IPS-NIHi11 (cell line): ENCODE measurements at places on chromosomes 5 and 9.
A peak's percentile ranks its signal among the peaks of the same experiment; 100 is the strongest.

DNA sequence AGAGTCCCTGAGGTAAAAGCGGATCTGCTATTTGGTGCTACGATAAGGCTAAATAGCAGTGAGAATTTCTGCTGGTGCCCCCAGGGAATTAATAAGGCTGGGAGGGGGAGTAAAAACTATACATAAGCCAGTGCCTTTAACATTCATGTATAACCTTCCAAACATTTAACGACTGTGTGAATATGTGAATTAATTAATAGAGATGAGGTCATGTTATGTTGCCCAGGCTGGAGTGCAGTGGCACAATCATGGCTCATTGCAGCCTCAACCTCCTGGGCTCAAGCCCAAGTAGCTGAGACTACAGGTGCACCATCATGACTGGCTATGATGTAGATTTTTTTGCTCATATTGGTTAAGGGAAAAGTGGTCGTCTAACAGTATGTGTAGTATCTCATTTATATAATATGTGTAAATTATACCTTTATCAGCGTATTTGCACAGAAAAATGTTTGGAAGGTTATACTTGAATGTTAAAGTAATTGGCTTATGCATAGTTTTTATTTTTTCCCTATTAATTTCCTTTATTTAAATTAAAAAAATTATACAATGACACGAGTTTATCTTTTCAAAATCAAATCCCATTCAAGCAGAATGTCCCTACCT, 64.6 kb downstream of the EHMT1 start:
- no peak for DNase-seq

DNA sequence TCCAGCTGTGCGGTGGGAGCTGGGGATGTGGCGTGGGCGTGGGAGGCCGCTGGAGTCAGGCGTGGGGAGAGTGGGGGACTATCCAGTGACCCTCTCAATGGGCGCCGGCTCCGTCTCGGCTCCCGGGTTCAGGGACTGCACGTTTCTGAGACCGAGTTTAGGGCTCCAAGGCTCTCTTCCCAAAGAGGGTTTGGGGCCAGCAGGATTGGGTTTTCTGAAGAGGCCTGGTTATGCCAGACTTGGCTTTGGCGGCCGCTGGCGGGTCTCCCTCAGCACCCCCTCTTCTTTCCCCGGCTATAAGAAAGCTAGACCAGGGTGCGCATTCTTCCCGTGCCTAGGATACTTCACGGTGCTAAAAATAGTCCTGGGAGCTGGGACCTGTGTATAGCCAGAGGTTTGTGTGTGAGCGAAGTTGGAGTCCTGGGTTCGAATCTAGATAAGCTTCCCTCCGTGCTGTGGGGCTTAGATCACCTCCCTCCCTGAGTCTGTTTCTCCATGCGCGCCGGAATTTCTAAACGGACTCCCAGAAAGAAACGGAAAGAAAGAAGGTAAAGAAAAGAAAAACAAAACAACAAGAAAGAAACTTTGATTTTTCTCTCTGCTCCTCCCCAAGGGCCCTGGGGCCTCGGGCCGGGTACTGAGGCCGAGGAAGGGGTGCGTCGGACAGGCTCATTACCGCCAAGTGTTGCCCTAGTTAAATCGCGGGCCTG, 5.0 kb downstream of the HAND1 start:
- no peak for DNase-seq

GRCh38 chr5:59893429-59894227, at the start of gene PDE4D:
Gene PDE4D, minus strand, starts transcription at chr5:59893726.
- peak; percentile 93 for DNase-seq

GRCh38 chr9:124003636-124004349, 7.8 kb upstream of the LHX2 start:
- DNase-seq, result no peak

GRCh38 chr9:93108291-93109041, 12.4 kb downstream of the CARD19 start:
- DNase-seq, result peak; percentile 5

DNA sequence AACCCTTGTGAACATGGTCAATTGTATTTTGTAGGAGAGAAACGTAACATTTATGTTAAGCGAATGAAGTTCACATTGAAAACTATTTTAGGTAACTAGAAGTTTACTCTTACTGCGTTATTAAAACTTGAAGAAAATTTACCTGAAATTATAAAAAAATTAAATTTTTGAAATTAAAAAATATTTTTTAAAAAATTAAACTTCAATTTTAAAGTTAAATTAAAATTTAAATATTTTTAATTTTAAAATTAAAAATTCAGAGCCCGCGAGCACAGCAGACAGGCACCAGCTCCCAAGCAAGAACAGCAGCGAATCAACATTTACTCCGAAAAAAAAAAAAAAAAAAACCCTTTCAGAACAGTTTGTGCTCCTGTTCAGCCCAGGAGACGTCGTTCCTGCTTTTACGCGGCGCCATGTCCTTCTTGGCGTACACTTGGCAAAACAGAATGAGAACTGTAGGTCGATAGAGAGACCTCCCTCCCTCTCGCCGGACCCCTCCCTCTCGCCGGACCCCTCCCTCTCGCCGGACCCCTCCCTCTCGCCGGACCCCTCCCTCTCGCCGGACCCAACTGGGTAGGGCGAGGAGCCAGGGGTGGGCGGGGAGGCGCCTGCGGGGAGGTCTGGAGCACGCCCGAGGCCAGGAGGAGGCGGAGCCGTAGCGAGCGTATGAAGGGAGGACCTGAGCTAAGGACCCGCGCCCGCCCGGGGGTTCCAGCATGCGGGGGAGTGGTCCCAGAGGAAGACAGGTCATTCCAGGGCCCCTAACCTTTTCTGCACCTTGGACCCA, 235.8 kb downstream of the ROR2 start:
- DNase-seq, result peak; percentile 88

DNA sequence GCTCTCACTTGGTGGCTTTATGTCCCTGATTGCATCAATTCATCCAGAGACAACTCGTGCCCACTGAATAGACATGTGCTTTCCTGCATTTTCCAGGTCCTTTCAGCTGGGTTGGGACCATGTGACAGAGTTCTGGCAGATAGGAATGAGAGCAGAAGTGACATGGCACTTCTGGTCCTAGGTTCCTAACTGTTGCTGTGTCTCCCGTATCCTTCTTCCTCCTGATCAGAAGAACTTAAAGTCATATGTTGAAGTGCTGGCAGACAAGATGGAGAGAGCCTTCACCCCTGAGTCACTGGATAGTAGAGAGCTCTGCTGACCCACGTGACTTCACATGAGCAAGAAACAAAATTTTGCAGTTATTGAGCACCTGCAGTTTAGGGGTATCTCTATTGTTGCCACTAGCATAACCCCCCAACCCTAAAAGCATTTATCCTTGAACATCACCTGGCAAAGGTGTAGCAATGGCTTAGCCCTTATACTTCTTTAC, 80.0 kb downstream of the NREP start:
- DNase-seq, result no peak

- DNase-seq, result no peak
These were observed 11.5 kb upstream of the ANKRD55 start for GRCh38 chr5:56244627-56245026.

- peak; percentile 40 for DNase-seq
These were observed 265.5 kb upstream of the ADAMTSL1 start for GRCh38 chr9:18208166-18209059.

GRCh38 chr9:75233011-75233410, 144.7 kb downstream of the OSTF1 start:
- no peak for DNase-seq

DNA sequence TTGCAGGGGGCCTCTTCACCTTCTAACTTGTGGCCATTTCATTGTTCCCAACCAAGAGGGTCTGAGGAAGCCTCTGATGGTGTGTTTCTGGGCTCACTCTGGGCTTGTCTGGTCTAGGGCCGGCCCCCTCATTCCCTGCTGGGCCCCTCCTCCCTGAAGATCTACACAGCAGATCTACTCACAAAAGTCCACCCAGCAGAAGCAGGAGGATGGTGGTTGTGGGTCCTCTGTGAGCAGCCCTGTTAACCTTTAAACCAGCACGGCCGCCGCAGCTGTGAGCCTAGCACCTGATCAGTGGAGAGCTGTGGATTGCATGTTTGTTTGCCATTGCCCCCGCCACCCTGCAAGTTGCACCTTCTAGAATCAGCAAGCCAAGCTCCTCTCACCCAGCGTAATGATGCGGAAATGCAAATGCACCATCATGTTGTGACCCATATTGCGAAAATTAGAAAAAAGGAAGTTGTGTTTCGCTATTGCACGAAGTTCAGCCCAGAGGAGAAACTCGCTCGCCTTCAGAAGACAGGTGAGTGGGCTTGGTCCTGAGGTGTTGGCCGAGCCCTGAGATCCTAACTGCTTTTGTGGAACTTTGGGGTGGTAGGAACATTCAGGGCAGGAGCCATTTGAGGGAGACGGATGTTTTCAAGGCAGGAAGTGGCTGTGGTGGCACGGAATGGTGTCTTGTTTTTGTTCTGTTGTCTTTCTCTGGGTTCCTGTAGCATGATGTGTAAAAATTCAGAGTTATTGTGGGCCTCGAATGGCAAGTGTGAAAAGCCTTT, 16.7 kb downstream of the FGD3 start:
- DNase-seq, result no peak

DNA sequence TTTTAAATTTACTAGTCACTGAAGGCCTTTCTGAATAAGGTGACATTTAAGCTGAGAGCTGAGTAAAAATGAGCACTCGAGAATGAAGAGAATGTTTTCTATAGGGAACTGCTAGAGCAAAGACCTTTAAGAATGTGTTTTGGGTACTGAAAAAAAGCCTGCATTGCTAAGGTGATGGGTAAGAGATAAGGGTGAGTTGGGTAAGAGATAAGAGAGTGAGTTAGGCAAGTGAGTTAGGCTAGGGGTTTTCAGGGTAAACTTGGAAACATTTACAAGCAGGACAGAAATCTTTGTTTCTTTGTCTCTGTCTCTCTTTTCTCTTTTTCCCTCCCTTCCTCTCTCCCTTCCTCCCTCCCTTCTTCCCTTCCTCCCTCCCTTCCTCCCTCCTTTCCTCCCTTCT, 5.6 kb downstream of the RAD23B start:
- no peak for DNase-seq

- DNase-seq, result no peak
These were observed 264.6 kb upstream of the CLINT1 start for GRCh38 chr5:158123595-158123994.

GRCh38 chr5:96257904-96258303, 175.1 kb downstream of the PCSK1 start:
- no peak for DNase-seq

GRCh38 chr9:129802833-129803675, at the start of gene TOR1B:
Gene TOR1B, plus strand, starts transcription at chr9:129803184. Its CDS starts 29 bp downstream, at chr9:129803213.
- peak; percentile 94 for DNase-seq

- DNase-seq, result no peak
These were observed 138.6 kb downstream of the ARL15 start for GRCh38 chr5:54171645-54172384.

DNA sequence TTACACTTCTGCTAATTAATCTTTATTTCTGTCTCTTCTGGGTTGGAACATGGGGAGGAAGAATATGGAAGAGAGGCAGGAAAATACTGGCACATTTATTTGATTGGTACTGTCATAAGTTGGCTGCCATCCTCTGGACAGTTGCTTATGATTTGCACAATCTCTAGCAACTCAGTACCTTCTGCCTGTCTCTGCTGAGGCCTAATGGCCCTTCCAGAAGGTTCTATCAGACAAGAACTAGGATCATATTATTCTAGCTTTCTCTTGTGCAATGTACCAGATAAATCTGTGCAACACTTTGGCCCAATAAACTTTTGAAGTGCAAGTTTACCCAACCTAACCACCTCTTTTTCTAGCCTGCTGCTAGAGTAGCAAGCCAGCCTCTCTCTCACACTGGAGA, 335.0 kb downstream of the ARRDC3 start:
- no peak for DNase-seq

GRCh38 chr5:27769748-27770402, 731.5 kb upstream of the CDH9 start:
- DNase-seq, result no peak

DNA sequence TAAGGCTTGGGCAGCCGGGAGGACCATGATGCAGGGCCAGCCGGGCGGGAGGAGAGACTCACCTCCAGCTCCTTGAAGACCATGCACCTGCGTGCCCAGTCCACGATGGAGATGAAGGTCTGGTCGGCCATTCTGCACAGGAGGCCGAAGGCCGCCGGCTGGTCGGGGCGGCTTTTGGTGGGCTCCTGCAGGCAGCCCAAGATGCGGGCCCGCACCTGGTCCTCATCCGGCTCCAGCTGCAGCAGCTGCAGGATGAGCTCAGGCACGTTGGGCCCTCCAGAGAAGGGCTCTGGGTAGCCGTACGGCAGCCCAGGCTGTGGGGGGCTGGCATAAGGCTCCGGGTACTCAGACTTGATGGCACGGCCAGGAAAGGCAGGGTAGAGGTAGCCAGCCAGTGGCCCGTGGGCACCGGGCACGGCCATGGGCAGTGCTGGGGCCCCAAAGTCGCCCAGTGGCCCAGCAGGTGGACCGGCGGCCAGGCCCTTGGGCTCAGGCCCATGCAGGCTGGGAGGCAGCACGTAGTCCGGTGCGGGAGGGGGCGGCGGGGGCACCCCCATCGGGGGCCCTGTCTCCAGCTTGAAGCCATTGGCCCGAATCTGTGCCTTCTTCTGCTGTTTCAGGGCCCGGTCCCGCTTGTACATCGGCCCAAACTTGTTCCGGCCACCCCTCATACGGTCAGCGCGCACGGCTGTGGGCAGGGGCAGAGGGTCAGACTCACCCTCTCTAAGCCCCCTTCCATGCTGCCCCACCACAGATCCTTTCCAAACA, 7.0 kb downstream of the NR5A1 start:
- DNase-seq, result no peak

GRCh38 chr9:16230731-16231130, 639.7 kb downstream of the BNC2 start:
- no peak for DNase-seq

GRCh38 chr5:41925555-41925951, 472 bp downstream of the FBXO4 start:
- no peak for DNase-seq

DNA sequence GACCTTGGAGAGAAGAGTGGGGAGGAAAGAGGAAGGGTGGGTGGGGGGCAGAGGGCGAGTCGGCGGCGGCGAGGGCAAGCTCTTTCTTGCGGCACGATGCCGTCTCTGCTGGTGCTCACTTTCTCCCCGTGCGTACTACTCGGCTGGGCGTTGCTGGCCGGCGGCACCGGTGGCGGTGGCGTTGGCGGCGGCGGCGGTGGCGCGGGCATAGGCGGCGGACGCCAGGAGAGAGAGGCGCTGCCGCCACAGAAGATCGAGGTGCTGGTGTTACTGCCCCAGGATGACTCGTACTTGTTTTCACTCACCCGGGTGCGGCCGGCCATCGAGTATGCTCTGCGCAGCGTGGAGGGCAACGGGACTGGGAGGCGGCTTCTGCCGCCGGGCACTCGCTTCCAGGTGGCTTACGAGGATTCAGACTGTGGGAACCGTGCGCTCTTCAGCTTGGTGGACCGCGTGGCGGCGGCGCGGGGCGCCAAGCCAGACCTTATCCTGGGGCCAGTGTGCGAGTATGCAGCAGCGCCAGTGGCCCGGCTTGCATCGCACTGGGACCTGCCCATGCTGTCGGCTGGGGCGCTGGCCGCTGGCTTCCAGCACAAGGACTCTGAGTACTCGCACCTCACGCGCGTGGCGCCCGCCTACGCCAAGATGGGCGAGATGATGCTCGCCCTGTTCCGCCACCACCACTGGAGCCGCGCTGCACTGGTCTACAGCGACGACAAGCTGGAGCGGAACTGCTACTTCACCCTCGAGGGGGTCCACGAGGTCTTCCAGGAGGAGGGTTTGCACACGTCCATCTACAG, 760 bp downstream of the NPR3 start:
- peak; percentile 42 for DNase-seq

- no peak for DNase-seq
These were observed 121.6 kb downstream of the MEF2C start for GRCh38 chr5:88761269-88761850.
